Stimulated activated CD4-positive, alpha-beta T cell treated with anti-CD3 and anti-CD28 coated beads, Interleukin-4, amount 100 ng/mL, for 48 hours (primary cell): ENCODE measurements at places on chromosomes 1 and 21.

- DNase-seq, result no peak
These were observed 579.7 kb downstream of the PLA2G4A start for GRCh38 chr1:187408212-187409004.

GRCh38 chr1:20074725-20075171, 4.8 kb downstream of the PLA2G5 start:
- DNase-seq, result no peak

GRCh38 chr21:42461185-42461520, 34.9 kb downstream of the RSPH1 start:
- DNase-seq, result no peak

DNA sequence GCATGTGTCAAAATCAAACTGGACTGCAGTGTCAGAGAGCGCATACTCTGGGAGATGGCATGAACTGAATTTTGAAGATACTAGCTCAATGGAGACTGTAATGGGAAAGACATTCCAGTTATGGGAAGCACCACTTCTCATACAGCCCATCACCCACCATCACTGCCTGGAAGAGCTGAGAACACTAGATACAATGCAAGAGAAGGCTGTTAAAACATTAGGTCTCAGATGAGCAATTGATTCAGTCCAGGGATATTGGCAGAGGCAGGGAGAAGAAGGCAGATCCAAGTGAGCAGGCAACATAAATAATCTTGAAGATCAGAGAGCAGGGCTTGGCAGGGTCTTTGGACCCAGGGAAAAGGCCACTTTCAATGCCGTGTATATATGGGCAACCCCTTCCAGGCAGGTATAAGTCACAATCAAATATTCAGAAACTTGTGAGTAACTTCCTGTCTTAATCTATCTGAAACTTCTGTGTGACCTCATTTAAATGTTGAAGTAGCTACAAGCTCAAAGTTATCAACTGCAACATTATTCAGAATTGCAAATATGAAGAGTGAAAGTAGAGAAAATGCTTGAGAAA, 290.3 kb upstream of the SGIP1 start:
- DNase-seq, result no peak

- DNase-seq, result no peak
These were observed 592 bp downstream of the ZNF692 start for GRCh38 chr1:248858096-248858890.
